IMR-90 (cell line): ENCODE measurements at places on chromosomes 3 and 15. TPM values are rescaled to one million over a fixed set of nuclear protein-coding genes. Genes with fewer than 3 reads are reported as not detected.

- no peak overlapping the region for H3K4me3 ChIP-seq
- no peak overlapping the region for H3K27ac ChIP-seq
- no peak for DNase-seq
- H3K4me1 ChIP-seq: peaks cover 26% of the 10 kb centered on the region
Measured at GRCh38 chr3:157103860-157104259, 56.1 kb downstream of the CCNL1 start.

GRCh38 chr3:112709911-112710310, 69.0 kb upstream of the CCDC80 start:
- DNase-seq: peak; percentile 17
- no peak overlapping the region for H3K4me3 ChIP-seq
- H3K36me3 ChIP-seq: no peaks in the 10 kb centered on the region
- H3K27ac ChIP-seq: no peak overlapping the region
- no peaks in the 10 kb centered on the region for H3K4me1 ChIP-seq

Gene AP3B2
- 0.07 and 0.14 TPM in 2 replicates for polyA plus RNA-seq

- no peak for DNase-seq
- H3K4me3 ChIP-seq: no peak overlapping the region
- peaks cover 6% of the 10 kb centered on the region for H3K4me1 ChIP-seq
- H3K27ac ChIP-seq: no peak overlapping the region
- no peaks in the 10 kb centered on the region for H3K36me3 ChIP-seq
Measured at GRCh38 chr3:134276086-134276485, 25.4 kb upstream of the RYK start.

Gene SPPL2A
- 20.7 and 29.2 TPM in 2 replicates for polyA plus RNA-seq

Gene SHQ1
- polyA plus RNA-seq: 8.1 and 10.4 TPM in 2 replicates

Gene ZNF148
- 8.8 and 9.4 TPM in 2 replicates for polyA plus RNA-seq

- H3K27me3 ChIP-seq: no peaks in the 10 kb centered on the region
- H3K4me1 ChIP-seq: no peaks in the 10 kb centered on the region
- peak overlapping the region; percentile 89 for H3K4me3 ChIP-seq
- H3K36me3 ChIP-seq: peaks cover 8% of the 10 kb centered on the region
- DNase-seq: no peak
- H3K27ac ChIP-seq: peak overlapping the region; percentile 67; the same call in 1 of the 2 replicates
Measured at GRCh38 chr3:14949126-14949525, 1.7 kb downstream of the NR2C2 start.

DNA sequence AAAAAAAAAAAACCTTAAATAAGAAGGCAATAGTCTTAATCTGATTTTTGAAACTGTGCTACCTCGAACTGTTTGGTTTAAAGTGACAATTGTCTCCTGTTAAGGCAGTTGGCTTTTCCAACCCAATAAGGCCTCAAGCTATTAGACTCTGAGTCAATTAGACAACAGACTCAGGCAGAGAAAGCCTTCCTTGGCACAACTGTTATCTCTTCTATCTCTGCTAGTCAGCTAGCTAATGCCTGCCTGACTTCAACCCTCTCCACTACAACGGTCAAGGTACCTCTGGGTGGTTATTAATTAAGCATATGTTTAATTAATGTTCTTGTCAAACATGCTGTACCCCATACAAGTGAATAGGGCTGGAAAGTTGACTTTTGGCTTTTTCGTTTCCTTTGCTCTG, 110.2 kb upstream of the NLGN1 start:
- H3K4me1 ChIP-seq: no peaks in the 10 kb centered on the region
- no peak overlapping the region for H3K4me3 ChIP-seq
- no peak overlapping the region for H3K27ac ChIP-seq
- no peaks in the 10 kb centered on the region for H3K36me3 ChIP-seq
- DNase-seq: no peak

- no peak overlapping the region for H3K27ac ChIP-seq
- peak; percentile 36 for DNase-seq
- H3K36me3 ChIP-seq: no peaks in the 10 kb centered on the region
- 0 out of 2 replicates have a peak, but pooled peaks cover under 1% of the 10 kb centered on the region for H3K4me1 ChIP-seq
- no peaks in the 10 kb centered on the region; the same call in none of the 2 replicates for H3K27me3 ChIP-seq
Measured at GRCh38 chr3:107962946-107963345, 127.9 kb downstream of the CD47 start.

DNA sequence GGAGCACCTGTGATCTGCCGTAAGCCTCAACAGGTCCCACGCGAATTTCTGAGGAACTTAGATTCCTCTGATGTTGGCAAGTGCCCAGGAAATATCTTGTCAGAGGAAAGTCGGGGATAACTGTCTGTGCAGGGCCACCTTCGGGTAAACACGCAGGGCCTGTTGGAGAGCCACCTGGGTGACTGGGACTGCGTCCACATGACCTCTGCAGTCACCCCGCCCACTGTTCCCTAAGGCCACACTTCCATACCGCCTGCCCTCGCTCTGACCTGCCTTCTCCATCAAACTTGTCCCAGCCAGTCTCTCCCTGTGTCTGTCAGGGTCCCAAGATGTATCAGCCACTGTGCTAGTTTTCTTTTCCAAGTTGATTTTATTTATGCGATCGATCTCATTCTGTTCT, 28.7 kb downstream of the BFSP2 start:
- H3K27ac ChIP-seq: no peak overlapping the region
- H3K4me3 ChIP-seq: no peak overlapping the region
- peaks cover 1% of the 10 kb centered on the region for H3K27me3 ChIP-seq

DNA sequence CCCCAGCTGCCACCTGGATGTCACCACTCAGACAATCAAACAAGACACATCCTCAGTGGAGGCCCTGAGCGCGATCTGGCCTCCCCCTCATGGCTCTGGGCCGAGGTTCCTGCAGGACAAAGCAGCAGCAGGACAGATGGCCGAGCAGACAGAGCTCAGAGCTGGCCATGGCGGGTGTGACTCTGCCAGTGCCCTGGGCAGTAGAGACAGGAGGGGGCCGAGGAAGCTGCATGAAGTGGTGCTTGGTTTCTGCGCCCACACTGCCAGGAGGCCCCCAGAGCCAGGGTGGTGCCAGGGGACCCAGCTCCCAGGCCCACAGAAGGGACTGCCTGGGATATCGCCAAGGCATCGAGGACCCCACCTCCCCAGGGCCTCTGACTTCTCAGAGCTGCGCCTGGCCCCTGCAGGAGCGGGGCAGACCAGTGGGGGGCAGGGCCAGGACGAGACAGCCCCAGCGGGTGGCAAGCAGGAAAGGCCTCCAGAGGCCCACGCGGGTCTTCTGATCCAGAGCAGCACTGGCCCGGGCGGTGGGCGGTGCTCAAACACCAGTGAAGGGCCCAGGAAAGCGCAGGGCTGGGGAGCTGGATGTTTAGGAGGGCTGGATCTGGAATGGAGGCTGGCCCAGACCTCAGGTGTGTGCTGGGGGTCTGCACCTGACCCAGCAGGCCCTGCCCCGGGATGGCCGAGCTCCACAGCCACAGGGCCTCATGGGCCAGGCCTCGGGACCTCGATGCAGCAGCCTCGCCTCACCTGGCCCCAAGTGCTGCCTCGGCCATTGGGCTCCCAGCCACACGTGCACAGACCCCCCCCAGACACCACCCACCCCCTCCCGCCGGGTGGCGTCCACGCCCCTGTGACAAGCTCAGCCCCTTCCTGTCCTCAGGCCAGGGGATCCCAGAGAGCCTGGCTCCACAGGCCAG, 76.0 kb downstream of the GOLGA8G start:
- H3K4me1 ChIP-seq: no peaks in the 10 kb centered on the region
- no peaks in the 10 kb centered on the region for H3K36me3 ChIP-seq
- DNase-seq: peak; percentile 0

- H3K36me3 ChIP-seq: no peaks in the 10 kb centered on the region
- no peak overlapping the region for H3K4me3 ChIP-seq
- DNase-seq: no peak
- H3K27ac ChIP-seq: no peak overlapping the region
- H3K27me3 ChIP-seq: peaks cover 28% of the 10 kb centered on the region
- no peaks in the 10 kb centered on the region for H3K4me1 ChIP-seq
Measured at GRCh38 chr3:150806185-150806835, 43.3 kb upstream of the SIAH2 start.

DNA sequence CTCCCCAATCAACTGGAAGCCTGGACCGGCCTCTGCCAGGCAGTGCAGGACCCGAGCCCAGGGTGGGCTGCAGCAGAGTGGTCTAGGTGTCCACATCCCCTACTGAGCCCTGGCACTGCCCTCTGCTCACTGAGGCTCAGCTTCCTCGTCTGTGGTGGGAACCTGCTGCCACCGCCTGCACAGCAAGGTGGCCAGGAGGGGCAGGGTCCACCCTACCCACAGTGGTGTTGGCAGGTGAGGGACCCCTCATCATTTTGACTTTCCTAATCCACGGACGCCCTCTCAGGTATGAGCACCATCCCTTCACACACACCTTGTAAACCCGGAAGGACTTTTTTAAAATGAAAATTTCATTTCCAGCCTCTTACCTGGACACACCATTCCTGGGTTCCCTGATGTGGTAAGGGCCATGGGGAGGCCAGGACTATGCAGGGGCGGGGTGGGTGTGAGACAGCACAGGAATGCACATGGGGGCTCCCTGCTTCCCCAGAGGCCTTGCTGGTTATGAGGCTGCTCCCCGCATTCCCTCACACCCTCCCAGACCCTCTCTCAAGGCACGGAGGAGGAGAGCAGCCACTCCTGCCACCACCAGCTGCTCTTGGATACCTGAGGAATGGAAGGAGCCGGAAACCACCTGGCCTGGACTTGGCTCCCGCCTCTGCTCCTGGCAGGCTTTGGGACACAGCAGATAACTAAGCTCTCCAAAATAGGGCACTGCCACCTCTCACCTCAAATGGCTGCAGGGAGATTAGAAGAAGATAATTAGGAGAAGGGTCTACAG, 185.9 kb upstream of the TPM1 start:
- peaks cover 5% of the 10 kb centered on the region; the same call in 1 of the 2 replicates for H3K4me1 ChIP-seq
- H3K27me3 ChIP-seq: no peaks in the 10 kb centered on the region; the same call in 1 of the 2 replicates
- no peak overlapping the region for H3K27ac ChIP-seq
- DNase-seq: no peak

DNA sequence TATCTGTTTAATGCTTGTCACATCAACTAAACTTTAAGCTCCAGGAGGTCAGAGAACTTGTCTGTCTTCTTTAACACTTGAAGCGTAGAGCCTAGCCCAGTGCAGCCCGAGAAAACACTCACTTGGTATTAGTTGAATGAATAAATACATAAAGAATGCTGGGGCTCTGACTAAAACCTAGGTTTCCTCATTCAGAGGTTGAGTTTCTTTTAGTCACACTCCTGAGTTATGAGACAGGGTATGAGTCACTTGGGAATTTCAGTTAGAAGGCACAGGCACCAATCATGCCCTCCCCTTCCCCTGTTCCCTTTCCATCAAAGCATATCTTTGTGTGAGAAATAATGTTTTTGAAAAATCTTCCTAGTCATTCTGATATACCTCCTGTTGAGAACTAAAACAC, 589.8 kb upstream of the DPPA4 start:
- H3K4me3 ChIP-seq: no peak overlapping the region
- H3K27ac ChIP-seq: 0 out of 2 replicates have a peak overlapping the region, but pooled peaks have one; percentile 13
- peak; percentile 98 for DNase-seq
- H3K4me1 ChIP-seq: peaks cover 7% of the 10 kb centered on the region
- H3K36me3 ChIP-seq: no peaks in the 10 kb centered on the region
- no peaks in the 10 kb centered on the region for H3K27me3 ChIP-seq

GRCh38 chr15:100987143-100987542, 68.0 kb downstream of the LRRK1 start:
- H3K27ac ChIP-seq: no peak overlapping the region
- no peaks in the 10 kb centered on the region for H3K27me3 ChIP-seq
- H3K4me3 ChIP-seq: no peak overlapping the region
- peaks cover 7% of the 10 kb centered on the region for H3K36me3 ChIP-seq

GRCh38 chr3:182486463-182486862, 306.8 kb upstream of the ATP11B start:
- no peak overlapping the region for H3K27ac ChIP-seq
- H3K4me1 ChIP-seq: no peaks in the 10 kb centered on the region
- H3K36me3 ChIP-seq: no peaks in the 10 kb centered on the region
- no peak overlapping the region for H3K4me3 ChIP-seq

Gene GXYLT2
- 4.8 and 5.7 TPM in 2 replicates for polyA plus RNA-seq

- H3K27ac ChIP-seq: no peak overlapping the region
- no peak overlapping the region for H3K4me3 ChIP-seq
- no peaks in the 10 kb centered on the region for H3K27me3 ChIP-seq
- no peaks in the 10 kb centered on the region for H3K4me1 ChIP-seq
- DNase-seq: no peak
Measured at GRCh38 chr3:63387568-63387967, 109.5 kb downstream of the SYNPR start.

DNA sequence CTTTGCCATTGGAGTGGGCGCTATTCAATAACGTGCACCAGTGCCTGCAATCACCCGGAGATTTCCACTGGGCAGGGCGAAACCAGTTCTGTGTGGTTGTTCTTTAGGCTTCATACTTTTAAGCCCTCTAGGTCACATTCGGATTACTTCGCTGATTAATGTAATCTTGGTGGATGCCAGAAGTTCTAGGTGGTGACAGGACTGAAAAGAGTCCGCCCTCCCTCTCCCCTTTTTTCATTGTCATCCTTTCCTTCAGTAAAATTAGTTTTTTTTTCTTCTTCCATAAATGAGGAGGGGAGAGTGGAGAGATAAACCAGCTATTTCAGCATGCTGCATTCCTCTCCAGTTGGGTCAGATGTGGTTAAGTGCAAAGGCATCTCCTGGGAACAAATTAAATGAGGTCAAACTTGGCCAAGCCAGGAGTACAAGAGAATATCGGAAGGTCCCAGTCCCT, 2.3 kb upstream of the SLC2A2 start:
- H3K36me3 ChIP-seq: no peaks in the 10 kb centered on the region
- H3K27ac ChIP-seq: peak overlapping the region; percentile 86
- peak; percentile 90 for DNase-seq
- peak overlapping the region; percentile 15; the same call in 1 of the 2 replicates for H3K4me3 ChIP-seq

DNA sequence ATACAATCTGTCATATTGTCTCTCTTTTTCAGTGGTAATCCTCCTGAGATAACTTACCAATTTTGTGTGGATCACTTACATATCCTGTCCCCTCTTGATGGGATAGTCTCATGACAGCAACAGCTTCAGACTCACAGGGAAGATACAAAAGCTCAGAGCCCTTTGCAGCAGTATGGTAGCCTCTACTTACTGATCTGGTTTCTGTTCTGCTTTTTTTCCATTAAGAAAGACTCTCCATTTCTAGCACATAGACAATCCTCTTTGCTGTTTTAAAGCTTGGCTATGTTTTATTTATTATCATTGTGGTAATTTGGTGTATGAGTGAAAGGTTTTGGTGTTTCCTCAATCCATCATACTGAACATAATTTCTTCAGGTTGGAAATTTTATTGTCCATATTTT, 25.4 kb upstream of the SOX14 start:
- H3K4me3 ChIP-seq: no peak overlapping the region
- DNase-seq: no peak
- H3K36me3 ChIP-seq: no peaks in the 10 kb centered on the region
- H3K27me3 ChIP-seq: no peaks in the 10 kb centered on the region

- DNase-seq: no peak
- peaks cover 80% of the 10 kb centered on the region for H3K36me3 ChIP-seq
- H3K4me3 ChIP-seq: no peak overlapping the region
- no peaks in the 10 kb centered on the region for H3K27me3 ChIP-seq
Measured at GRCh38 chr3:58144478-58145325, 66.1 kb downstream of the DNASE1L3 start.
